SK-N-SH (cell line): ENCODE measurements at places on chromosomes 1 and 21.

DNA sequence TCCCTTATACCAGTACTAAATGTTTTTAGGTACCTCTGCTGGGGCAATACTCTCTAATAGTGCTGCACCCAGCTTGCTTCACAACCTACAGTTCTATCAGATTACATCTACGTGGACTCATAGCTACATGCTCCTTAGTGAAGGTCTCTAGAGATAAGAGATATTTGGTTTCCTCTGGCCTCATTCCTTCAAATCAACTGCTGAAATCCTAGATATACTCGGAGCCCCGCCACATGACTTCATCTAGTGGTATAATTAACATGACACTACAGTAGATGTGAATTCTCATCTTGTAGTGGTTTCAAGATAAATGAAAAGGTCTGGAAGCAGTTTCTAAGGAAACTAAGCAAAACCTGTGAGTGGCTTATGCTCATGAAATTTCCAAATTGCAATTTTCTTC, 115.4 kb downstream of the SMYD2 start:
- no peak for DNase-seq

- no peak for DNase-seq
Measured at GRCh38 chr1:220894924-220895256, 15.6 kb downstream of the HLX start.

DNA sequence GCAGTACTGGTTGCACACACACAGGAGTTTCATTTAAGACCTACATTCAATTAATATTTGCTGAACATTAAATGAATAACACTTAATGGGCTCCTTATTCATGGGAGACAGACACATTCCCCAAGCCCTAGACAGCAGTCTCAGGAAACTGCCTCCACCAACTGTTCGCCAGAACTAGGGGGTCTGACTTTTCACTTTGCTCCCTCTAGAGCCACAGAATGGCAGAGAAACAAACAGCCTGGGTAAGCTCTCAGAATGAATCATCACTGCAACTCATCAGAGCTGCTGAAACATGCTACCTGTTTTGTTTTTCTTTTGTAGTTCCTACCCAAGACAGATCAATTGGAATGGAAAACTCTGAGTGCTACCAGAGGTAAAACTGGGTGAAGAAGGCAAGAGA, 31.7 kb downstream of the ELK4 start:
- DNase-seq = no peak

DNA sequence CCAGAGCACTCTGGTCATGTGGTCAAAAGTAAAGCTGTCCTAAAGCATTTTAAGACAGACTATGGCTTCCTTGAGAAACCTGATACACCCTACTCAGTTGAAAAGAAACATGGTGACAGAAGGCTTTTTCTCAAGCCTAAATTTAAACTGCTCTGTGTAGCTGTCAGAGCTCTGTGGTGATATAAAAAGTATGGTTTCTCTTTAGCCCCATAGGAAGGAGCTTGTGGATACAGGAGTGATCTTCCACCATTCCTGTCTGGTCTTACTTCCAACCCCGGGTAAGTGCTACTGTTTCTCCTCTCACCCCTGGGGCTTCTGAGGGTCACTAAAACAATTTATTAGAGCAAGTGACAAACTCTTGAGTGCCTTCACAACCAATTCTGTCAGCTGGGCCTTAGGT, 8.5 kb downstream of the TP53BP2 start:
- no peak for DNase-seq

- DNase-seq = no peak
Measured at GRCh38 chr1:18540136-18540765, 59.5 kb downstream of the KLHDC7A start.

- DNase-seq = no peak
Measured at GRCh38 chr1:12568009-12568767, 49.8 kb downstream of the DHRS3 start.

DNA sequence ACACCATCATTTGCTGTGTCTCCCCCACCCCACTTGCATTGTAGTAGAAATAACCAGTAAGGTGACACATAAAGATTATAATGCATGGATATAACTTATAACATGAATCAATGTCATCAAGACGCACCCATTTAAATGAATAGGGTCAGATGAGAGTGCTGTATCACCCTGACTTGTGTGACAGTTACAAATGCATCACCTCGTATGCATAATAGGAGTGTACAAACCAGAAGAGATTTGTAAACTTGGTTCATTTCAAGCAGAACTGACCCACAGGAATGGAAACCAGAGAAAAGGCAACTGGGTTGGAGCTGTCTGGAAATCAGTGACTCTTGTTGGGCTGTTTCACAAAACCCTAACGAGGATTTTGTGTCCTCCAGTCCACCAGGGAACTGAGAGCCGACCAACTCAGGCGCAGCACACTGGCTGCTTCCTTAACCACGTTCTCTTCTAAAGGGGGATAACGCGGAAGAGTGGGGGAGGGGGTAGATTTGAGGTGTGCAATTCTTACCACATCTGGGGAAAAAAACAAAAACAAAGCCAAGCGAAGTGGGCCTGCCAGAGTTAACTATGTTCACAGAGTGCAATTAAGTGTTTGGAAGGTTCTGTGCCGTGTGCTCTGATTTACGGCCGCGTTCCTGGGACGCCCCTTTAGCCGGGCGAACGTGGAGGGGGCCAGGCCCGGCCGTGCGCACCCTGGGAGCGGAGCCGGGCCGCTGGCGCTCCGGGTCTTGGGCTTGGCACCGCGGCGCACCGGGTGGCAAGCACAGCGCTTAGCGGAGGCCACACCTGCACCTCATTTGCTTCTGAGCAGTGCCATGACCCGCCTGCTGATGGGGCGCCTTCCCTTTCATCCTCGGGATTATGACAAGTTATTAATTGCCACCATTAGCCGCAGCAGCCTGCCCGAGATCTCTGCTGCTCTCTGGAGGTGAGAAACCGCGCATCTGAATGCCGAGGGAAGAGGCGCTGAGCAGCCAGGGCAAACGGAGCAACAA, 248.8 kb upstream of the FOXD3 start:
- peak; percentile 69 for DNase-seq

DNA sequence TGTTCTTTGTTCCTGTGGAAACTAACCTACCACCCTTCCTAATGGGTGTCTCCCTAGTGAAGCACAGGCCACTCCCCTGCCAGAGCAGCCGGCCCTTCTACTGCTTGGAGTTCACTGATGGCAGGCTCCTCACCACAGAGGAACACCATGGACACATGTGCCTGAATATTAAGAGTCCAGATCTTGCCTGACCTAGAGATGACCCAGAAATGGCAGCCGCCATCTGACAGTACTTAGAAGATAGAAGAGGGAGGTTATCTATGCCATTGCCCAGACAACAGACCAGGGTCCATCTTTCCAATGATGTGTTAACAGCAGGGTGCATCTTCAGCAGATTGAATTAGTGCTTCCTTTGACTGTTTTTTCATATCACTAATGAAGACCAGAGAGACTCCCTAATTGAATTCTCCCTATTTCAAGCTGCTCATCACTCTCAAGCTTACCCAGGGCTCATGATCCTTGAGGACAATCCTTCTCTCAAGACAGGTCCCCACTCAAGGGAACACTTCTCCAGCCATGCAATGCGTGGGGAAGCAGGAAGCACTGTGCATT, 59.8 kb downstream of the PLEKHA6 start:
- DNase-seq = peak; percentile 73

DNA sequence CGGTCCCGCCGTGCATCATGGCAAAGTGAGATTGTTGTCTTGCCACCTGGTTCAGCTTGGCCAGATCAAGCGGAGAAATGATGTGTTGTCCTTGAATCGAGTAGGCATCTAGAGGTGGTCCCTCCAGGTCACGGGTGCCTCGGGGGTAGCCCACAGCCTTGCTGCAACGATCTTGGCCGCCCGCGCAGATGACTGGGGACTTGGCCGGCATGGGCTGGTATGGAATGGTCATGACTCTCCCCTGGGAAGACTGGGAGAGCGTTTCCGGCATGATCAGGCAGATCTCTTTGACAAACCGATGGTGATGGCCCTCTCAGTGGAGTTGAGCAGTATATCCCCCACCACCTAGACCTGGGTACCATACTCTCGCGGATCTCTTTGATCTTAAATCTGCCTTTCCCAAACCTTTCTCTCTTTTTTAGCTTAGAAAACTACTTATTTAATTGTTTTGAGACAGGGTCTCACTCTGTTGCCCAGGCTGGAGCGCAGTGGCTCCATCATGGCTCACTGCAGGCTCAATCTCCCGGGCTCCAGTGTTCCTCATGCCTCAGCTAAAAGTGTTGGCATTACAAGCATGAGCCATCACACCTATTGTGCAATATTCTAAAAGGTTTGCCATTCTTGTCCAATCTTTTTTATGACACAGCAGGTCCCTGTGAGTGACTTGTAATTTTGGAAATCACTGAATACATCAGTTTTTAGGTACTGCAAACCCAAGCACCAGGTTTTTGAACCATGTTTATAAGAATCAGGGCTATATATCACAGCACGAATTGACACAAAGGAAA, 9.4 kb upstream of the ELAPOR1 start:
- DNase-seq = no peak

GRCh38 chr1:114108751-114109255, 44.9 kb downstream of the SYT6 start:
- DNase-seq = peak; percentile 33
